Activated T-helper 1 cell treated with anti-CD3 and anti-CD28 coated beads, Interleukin-12 subunit alpha, Interleukin-12 subunit beta, Interleukin-2, Interleukin-4 antibody, amounts not matched to agents 30 ng/mL and 10 ng/mL and 1 ng/mL, durations not matched to agents 14 hours and 24 hours and 36 hours (primary cell): ENCODE measurements at places on chromosomes 1 and 21. TPM values are rescaled to one million over a fixed set of nuclear protein-coding genes. Genes with fewer than 3 reads are reported as not detected.

The ZMYM4 gene
- total RNA-seq, result 25.1 and 33.0 TPM in 2 replicates

The CACNA1S gene
- total RNA-seq, result not detected in 2 replicates

The FMN2 gene
- total RNA-seq, result not detected in 2 replicates

The APOBEC4 gene
- not detected in 2 replicates for total RNA-seq

The KCNJ15 gene
- 1.6 and 1.7 TPM in 2 replicates for total RNA-seq

DNA sequence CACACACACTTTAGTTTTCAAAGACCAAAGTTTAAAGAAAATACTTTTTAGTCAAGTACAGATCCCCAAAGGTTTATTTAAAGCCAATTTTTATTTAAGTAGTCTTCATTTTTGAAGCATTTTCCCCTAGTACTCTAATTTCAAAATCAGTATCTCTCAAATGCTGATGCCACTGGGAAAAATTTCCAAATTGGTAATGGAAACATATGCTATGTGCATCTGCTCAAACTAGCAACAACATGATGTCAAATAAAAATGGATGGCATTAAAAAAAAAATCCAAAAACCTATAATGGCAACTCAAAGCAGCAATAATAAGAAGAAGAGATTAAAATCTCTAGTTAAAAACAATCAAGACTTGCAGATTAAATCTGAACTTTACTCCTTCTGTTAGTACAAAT, 58.6 kb downstream of the ZNHIT6 start:
- no peak for DNase-seq

DNA sequence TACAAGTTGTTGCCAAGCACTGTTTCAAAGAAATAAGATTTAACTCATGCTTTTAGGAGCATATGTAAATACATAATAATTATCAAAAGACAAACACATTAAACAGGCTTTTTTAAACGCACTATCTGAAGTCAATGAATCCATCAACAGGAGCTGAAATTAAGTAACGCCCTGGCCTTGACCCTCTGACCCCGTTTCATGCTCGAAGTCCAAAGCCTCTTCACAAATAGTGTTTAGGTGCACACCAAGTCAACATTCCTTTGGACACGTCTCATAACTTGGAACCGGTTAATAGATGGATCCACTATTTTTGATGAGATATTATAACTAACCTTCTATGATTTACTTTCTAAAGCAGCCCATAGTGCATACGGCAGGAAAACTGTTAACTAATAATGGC, 209.3 kb downstream of the GABPA start:
- no peak for DNase-seq

DNA sequence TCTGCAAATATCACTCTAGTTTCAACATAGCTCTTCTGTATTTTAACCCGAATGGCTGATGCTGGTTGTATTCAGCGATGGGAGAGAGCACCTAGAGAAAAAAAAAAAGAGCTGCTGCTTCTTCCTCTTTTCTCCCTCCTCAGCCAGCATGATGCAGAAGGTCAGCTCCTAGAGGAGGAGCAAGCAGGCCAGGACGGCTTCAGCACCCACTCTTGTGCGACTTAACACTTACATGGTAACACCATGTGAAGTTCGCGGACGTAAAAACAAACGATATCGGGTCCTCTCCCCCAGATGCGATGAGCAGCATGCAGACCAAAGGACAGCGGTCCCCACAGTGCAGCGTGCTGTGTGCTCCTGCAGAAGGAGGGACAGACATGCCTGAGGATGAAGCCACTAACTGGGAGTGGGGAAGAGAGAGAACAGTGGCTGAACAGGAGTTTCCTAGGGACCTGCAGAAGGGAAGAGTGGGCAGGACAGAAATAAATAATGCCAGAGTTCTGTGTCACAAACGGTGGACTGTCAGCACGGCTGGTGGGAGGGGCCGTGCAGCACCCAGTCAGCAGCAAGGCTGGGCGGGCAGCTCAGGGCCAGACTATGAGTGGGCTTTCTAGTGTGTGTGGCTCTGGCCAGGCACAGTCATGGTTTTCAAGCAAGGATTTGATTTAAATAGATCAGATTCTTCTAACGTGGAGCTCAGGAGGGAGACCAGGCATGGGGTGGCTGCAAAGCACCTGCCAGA, 11.4 kb upstream of the B3GALT5 start:
- no peak for DNase-seq

GRCh38 chr1:7422966-7423365, 348.1 kb upstream of the VAMP3 start:
- DNase-seq, result no peak

GRCh38 chr1:97190326-97190725, 468.7 kb downstream of the PTBP2 start:
- DNase-seq, result no peak

The OR14K1 gene
- not detected in 2 replicates for total RNA-seq

The AADACL3 gene
- total RNA-seq, result not detected in 2 replicates

DNA sequence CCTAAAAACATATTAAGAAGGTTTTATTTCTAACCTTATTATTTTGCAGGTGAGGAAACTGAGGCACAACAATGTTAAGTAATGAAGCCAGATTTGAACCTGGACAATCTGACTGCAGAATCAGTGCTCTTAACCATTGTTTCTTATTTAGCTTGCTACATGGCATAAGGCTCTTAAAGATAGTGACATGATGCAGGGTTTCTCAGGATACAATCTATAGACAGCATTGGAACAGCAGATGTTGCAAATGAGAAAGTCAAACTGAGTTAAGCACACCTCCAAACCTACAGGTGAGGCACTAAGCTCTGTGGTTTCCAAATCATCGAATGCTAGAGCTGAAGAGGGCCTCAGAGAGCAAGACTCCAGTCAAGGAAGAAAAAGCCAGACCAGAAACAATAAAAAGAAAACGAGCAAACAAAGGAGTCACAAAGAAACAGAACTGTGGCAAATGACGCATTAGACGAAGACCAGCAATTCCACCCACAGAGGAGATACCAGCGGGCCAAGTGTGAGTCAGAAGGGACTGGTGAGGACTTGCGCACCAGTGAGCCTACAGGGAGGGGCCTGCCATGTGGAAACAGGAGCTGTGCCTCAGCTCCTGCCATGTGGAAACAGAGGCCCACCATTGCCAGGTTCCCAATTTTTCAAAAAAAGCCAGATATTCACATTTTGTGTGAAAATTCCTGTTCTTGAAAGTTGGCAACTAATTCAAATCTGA, 14.4 kb downstream of the CD58 start:
- peak; percentile 67 for DNase-seq

The MACO1 gene
- total RNA-seq, result 14.2 and 14.3 TPM in 2 replicates

DNA sequence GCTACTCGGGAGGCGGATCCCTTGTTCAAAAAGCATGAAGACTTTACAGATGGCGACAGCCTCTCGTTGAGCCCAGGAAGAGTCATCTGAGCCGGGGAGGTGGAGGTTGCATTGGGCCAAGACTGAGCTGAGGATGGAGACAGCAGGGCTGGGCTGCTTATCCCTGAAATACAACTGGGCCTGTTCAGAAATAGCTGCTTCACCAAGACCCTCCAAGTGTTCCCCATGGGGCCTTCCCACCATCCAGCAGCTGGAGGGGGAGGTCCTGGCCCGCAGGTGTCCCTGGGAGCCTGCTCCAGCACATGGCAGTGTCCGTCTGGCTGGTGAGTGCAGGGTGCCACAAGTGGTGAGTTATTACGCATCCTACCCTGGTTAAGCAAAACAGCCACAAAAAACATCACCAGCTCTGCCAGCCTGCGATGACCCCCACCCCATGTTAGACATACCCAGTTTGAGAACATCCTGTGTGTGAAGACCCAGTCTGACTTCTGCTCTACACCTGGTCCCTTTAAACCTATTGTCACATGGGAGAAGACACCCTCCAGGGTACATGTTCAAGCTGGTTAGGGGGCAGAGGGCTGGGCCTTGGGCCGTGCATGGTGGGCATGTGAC, 93.1 kb upstream of the TMPRSS2 start:
- DNase-seq, result no peak

- no peak for DNase-seq
Measured at GRCh38 chr1:116507631-116508030, 63.2 kb downstream of the CD58 start.

GRCh38 chr1:22619252-22619651, 17.2 kb upstream of the C1QA start:
- DNase-seq, result no peak

DNA sequence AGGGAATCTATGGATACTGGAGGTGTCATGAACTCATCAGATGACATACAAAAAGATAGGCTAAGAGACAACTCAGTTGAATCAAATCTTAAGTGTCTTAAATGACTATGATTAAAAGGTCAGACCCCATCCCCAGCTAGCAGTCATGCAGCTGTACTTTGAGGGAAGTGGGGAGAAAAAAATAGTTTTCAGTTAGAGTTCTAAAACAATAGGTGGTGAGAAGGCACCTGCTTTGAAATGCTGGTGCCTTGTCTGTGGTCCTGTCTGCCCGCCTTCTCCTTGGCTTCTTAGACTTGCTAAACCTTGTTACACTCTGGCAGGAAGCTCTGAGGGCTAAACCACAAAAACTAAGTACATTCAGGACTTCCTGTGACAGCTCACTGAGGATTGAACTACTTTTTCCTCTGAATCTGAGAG, 15.3 kb downstream of the CD2 start:
- DNase-seq, result peak; percentile 77

The BMP8A gene
- not detected in 2 replicates for total RNA-seq

The FAM167B gene
- total RNA-seq, result 0.57 and 0.61 TPM in 2 replicates

GRCh38 chr1:168391851-168392681, 111.4 kb downstream of the TBX19 start:
- DNase-seq, result no peak

GRCh38 chr1:22341791-22342605, 109.7 kb upstream of the ZBTB40 start:
- DNase-seq, result no peak

DNA sequence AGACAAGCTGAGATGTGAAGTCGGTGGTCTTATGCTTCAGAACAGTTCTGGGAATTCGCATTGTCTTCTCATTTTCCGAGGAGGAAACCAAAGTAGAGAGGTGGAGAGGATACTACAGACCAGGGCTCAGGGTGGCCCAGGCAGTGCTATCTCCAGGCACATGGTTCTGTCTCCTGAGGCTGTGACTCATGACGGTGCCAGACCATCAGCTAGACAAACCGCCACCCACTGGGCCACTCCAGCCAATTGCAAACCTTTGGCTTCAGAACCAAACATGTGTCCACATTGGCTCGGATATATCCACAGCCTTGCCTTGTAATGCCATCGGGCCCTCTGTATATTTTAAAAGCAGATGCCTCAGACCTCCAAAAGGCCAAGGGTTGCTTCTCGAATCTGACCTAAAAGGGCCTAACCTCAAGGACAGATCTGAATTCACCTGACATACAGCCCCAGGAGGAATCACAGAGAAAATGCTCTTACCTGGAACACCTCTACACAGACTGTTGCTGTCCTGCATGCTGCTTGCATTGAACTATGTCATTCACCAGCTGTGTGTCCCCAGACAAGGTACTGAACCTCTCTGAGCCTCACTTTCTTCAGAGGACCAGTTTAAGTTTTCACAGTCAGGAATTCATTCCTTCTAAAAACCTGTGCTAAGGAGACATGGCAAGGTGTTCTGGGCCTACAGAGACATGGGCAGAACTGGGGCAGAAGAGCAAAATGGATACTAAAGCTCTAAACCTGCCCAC, 224.9 kb upstream of the JUN start:
- no peak for DNase-seq

GRCh38 chr1:179310721-179311120, 17.1 kb downstream of the SOAT1 start:
- DNase-seq, result no peak

The NTNG1 gene
- total RNA-seq, result not detected in 2 replicates

GRCh38 chr1:156268336-156268735, 14.3 kb downstream of the SMG5 start:
- no peak for DNase-seq

- DNase-seq, result no peak
Measured at GRCh38 chr1:79847700-79848099, 841.2 kb upstream of the ADGRL4 start.

The CR1 gene
- total RNA-seq, result not detected in 2 replicates

The KPRP gene
- total RNA-seq, result not detected in 2 replicates

GRCh38 chr1:15062479-15063099, 91.0 kb upstream of the TMEM51 start:
- DNase-seq, result no peak

The SERPINC1 gene
- total RNA-seq, result 0.26 TPM in 1 of 2 replicates, not detected in the other

DNA sequence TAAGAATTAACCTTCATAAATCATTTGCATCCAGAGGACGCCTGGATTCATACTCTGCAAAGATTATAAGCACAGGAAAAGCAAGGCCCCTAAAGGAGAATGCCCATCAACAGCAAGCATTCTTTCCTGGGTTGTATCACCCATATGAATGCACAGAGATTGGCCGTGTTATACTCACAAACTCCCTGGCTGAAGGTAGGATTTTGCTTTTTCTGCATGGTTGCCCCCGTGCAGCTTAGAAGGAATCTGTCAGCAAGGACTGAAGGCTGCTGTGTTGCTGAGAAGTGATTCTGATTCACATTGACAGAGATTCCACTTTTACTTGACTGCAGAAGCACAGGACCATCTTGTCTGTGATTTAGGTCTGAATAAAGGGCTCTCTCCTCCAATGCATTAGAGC, 283.0 kb downstream of the LRRIQ3 start:
- no peak for DNase-seq

The PANK4 gene
- 65.6 and 67.6 TPM in 2 replicates for total RNA-seq

The SLAMF8 gene
- total RNA-seq, result 0.49 and 0.69 TPM in 2 replicates

DNA sequence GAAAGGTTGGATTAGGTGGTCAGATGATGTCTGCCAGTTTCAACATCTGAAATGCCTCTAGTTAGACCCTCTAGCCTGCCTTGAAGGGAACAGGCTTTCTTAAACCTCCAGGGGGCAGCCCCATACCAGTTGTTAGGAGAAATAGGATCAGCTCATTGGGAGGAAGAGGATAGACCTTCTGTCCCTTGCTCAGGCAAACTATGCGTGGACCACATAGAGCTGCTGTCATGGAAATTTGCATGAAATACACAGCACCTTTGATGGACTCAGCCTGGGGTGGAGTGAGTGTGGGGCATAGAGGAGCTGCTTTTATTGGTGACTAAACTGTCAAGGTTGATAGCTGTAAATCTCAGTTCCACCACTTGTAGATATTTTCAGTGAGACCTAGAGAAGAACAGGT, 38.4 kb upstream of the SPAG17 start:
- no peak for DNase-seq

DNA sequence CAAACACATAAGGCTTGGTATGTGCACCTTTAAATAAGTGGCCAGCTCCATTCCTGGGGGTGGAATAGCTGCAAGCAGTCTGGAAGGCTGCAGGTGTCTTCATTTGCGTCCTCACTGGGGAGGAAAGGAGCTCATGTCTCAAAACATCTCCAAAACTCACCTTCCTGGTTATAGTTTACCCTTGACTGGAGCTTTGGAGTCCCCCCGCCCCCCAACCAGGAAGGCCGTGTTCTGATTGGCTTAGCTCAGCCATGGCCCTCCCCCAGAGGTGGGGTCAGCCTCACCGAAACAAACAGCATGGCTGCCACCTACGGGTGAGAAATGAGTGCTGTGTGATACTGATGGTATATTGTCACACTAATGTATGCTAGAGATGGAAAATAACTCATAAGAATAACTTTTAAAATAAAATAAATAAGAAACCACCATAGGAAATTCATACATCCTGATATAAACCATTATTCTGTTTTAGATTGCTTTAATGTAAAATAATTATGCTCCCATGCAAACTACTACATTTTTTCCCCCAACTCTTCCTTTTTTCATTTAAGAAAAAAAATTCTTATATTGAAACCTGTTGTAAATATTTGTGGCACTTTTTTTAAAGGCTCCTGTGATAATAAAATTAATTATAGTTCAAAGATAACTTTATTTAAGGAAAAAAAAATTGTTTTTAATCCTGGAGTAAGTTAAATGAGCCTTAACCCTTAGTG, 90.8 kb downstream of the ZP4 start:
- DNase-seq, result no peak

GRCh38 chr21:37592496-37592895, 225.9 kb downstream of the DYRK1A start:
- no peak for DNase-seq
